CD8-positive, alpha-beta memory T cell (primary cell): ENCODE measurements at places on chromosomes 2 and 18.

DNA sequence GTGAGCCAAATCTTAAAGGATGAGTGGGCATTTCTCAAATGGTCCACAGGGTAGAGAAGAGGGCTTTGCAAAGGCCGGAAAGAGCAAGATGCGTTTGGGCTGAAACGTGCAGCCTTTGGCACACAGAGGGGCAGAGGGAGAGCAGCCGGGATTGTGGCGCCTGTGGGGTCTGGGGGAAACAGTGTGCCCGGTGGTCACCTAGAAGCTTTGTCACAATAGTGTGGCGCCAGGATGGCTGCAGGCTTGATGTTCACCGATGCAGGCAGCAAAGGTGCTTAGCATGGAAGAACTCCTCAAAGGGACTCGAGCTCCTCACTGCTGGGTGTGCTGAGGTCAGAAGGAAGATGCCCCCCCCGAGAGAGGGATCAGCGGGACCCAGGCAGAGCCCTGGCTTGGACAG lies 23.8 kb downstream of the TPO start:
- no peaks in the 10 kb centered on the region for H3K4me1 ChIP-seq
- H3K27me3 ChIP-seq: no peaks in the 10 kb centered on the region
- DNase-seq: no peak
- no peak overlapping the region for H3K27ac ChIP-seq
- no peak overlapping the region for H3K4me3 ChIP-seq

DNA sequence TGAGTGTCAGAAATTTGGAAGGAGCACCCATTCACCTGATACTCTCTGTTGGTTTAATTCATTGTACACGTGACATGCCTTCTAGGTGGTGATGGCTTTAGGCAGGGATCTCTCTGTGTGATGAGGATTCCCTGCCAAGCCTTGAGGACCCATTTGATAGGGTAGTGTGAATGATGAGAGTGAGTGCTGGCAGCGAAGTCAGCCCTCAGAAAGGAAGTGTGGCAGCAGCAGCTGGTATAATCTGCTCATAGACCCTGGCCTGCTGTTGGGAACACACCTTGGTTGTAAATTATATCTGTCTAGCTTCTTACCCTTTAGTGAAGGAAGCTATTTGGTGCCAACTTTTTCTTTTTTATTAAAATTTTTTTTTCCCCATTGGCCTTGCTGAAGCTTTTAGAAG lies 164.5 kb downstream of the HAUS1 start:
- no peak overlapping the region for H3K27ac ChIP-seq
- no peaks in the 10 kb centered on the region for H3K4me1 ChIP-seq
- H3K4me3 ChIP-seq: no peak overlapping the region

DNA sequence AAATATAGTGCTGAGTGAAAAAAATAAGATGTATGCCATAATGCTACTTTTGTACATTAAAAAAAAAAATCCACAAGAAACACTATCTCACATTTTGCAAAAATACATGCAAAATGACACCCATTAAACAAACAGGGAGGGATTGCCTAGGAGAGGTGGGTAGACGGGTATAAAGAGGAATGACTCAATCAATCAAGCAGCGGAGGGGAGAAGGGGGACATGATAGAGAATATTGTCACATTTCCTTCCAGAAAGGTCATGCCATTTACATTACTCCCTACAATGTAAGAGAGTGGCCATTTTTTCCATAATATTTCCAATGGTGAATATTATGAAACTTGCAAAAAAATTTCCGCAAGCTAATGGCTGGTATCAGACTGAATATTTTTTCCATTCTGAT lies 542.3 kb upstream of the TNP1 start:
- peaks cover 4% of the 10 kb centered on the region for H3K4me1 ChIP-seq
- DNase-seq: no peak
- no peak overlapping the region for H3K27ac ChIP-seq

- H3K4me3 ChIP-seq: no peak overlapping the region
- no peaks in the 10 kb centered on the region for H3K27me3 ChIP-seq
- H3K4me1 ChIP-seq: no peaks in the 10 kb centered on the region
Observed at GRCh38 chr2:100277540-100278207, 44.6 kb downstream of the LONRF2 start.
